Posterior cingulate gyrus (tissue), 11 donors: ENCODE measurements at places on chromosomes 3 and 15.

DNA sequence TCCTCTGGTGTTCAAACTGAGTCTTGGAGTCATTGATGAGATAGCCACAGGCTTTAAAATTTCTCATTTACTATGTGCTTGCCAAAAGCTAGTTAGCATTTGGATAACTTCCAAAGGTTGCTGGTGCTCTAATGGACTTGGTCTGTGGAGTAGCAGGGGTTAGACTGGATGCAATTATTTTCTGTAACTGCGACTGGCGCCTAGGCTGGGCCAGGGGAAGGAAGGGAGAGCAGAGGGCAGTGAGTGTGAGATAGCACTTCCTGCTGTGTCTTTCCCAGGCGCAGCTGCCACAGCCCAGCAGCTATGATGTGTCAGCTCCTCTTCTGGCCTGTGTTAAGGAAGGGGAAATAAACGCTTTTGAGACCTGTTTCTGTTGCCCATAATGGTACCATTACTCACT, 98.6 kb downstream of the MYRIP start:
- no peak for DNase-seq

DNA sequence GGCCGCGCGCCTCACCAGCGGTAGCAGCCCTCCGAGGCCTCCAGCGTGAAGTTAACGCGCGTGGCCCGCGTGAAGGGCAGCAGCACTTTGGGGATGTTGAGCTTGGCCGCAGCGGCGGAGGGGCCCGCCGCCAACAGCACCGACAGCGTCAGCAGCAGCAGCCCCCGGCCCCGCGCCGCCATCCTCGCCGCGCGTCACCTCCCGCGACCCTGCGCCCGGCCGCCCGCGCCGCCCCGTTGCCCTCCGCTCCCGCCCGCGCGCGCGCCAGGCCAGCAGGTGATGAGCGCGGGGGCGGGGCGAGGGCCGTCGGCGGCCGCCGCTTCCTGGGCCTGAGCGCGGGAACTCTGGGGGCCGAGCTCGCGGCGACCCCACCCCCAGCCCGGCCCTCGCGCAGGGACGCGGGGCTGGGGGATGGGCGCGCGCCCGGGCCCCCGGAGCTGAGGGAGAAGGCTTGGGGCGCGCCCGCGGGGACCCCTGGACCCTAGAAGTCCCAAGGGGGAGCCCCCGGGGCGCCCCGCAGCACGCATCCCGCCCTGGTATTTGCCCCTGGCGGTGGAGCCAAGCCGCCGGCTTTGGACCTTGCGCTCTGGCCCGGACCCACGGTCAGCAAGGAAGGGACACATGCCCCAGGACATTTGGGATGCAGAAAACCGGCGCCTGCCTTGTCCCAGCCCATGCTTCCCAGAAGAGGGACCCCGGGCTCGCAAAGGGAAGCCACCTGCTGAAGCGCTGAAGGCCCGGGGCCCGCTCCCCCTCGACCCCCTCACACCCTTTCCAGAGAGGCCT, at the start of gene NUP210:
Gene NUP210 (minus strand): TSS at position 278 of the 786 bp plus-strand sequence. CDS start 96 bp downstream, at position 182.
- peak; percentile 81 for DNase-seq

DNA sequence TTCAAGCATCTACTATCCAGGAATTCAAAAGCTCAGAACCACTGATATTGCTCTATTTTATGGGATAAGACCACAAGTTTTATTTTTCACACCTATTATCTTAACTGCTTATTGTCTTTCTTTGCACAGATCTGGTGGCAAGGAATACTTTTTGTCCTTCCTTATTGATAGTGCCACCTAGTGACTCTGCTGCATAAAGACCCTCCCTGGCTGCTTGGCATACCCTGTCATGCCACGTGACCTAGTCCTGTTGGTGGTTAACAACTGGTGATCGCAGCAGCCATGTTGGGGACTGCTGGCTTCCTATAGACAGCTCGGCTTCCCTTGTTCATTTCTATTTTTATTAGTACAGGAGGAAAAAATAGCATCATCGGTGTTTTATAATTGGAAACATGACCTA, 236.3 kb downstream of the MEX3B start:
- DNase-seq = no peak

- DNase-seq = no peak
These were observed 54.5 kb downstream of the TOP2B start for GRCh38 chr3:25610167-25610566.

DNA sequence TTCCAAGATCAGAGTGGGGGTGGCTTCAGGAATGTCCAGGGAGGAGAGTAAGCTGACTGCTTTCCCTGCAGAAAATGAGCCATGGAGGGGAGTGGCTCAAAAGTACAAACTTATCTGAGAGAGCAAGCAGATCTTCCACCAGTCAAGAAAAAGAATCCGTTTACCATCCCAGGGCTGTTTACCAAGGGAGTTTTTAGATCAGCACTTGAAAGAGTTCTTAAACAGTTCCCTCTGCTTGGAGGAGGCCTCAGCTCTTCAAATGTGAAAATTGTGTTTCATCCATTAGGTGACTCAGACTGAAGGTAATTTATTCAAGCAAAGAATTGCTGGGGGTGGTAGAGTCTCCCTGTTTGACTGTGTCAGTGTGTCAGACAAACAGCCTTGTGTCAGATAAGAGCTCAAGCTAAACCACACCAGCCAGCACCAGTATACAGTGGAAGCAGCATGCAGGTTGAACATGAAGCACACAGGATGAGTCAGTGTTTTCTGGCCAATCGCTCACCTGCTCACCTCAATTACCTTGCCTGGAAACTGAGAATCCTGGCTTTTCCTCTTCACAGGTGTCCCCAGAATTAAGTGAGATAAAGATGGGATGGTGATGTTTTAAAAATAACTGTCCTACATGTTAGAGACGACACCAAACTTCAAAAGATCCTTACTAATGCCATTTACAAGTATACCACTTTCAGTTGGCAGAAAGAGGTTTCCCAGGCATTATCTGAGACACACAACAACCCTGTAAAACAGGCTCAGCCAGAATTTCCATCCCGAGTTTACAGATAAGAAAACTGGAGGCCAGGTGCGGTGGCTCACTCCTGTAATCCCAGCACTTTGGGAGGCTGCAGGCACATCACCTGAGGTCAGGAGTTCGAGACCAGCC, 21.7 kb downstream of the SH3BP5 start:
- DNase-seq = no peak
